ENCODE measurements at places on chromosomes 7 and 10.

DNA sequence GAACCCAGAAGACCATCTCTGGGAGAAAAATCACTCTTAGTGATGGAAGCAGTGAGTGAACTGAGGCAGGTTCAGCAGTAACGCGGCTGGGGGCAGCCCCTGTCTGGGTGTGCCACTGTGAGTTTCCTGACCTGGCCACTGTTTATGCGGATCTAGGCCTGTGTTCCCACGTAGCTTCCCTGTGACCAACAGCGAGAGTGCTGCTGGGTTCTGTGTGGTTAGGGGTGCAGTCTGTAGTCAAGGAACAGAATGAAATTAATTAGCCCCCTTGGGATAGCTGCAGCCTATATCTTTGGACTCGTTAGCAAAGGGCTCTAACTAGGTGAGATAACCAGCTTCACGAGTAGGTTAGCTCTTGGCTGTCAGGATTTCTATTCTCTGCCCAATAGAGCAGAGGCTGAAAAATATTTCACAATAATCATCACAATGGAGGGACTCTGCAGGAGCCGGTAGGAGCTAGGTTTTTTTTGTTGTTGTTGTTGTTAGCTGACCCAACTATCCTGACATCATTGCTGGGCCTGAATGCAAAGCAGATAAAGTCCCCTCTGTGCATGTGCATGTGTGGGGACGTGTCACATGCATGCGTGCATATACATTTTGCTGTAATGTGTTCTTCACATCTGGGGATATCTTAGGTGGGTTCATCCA lies 164.9 kb downstream of the TMEM178B start:
- no peak for DNase-seq

- no peak for DNase-seq
Observed at GRCh38 chr10:86252556-86252955, 114.0 kb downstream of the GRID1 start.

GRCh38 chr7:65798111-65799075 lies 74.5 kb upstream of the VKORC1L1 start:
- DNase-seq = peak; percentile 75

DNA sequence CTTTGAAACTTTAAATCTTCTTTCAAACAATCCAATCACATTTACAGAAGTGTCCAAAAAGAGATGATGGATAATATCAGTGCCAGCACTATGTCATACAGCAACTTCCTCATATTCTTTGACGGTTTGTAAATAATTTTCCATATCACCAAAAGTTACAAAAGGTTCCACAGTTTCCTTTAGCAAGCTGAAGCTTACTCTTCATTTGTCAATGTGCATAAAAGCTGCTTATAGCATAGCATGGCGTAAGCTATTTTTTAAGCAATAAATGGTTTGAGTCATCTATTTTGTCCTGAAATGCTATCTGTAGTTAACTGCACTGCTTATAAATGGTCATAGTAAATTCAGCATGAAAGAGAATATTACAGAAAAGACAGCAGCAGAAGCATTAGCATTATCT lies 95.1 kb downstream of the ETV1 start:
- no peak for DNase-seq
